Left hindlimb (tissue), 1 donor: ENCODE measurements at places on chromosomes 11 and 22.

DNA sequence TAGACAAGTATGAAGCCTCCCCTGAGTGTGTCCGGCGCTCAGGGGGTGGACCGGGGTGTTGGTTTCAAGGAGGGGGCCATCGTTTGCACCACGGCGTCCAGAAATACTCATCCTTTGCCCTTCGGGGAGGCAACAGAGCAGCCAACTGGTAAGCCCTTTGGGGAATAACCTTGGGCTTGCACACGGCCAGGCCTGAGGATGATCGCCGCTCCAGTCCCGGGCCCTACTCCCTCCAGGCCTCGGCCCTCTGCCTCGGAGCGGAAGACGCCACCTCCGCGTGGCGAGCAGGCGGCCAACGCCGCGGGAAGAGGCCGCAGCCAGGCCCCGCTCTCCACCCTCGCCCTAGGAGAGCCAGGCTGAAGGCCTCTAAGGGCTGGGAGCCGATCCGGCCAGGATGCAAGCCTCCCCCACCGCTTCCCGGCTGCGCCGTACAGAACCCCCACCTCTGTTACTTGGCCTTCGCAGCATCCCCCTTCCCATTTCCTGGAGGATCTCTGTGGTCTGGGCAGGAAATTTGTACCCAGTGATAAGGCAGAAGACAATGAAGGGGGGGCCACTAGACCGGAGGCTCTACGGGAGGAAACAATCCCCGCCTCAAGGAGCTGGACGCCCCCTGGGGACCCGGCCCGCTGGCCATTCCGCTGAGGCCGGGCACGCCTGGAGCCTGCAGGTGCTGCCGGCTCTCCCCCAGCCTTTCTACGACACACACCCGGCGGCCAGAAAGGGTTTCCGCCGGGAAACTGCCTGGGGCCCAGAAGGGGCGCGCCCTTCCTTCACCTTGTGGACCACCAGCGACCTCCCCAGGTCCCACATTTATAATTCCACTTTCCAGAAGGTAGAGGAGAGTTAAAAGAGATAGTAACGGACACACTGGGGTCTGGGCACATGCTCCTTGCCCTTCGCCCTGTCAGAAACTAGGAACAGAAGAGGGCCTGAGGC, 2.6 kb downstream of the ESAM start:
- DNase-seq: no peak

- no peak for DNase-seq
Observed at GRCh38 chr11:17351172-17351509, 459 bp upstream of the NCR3LG1 start.

- DNase-seq: no peak
Observed at GRCh38 chr11:79406376-79406775, 34.5 kb downstream of the TENM4 start.

GRCh38 chr11:73747762-73748161, 13.1 kb downstream of the RAB6A start:
- no peak for DNase-seq

DNA sequence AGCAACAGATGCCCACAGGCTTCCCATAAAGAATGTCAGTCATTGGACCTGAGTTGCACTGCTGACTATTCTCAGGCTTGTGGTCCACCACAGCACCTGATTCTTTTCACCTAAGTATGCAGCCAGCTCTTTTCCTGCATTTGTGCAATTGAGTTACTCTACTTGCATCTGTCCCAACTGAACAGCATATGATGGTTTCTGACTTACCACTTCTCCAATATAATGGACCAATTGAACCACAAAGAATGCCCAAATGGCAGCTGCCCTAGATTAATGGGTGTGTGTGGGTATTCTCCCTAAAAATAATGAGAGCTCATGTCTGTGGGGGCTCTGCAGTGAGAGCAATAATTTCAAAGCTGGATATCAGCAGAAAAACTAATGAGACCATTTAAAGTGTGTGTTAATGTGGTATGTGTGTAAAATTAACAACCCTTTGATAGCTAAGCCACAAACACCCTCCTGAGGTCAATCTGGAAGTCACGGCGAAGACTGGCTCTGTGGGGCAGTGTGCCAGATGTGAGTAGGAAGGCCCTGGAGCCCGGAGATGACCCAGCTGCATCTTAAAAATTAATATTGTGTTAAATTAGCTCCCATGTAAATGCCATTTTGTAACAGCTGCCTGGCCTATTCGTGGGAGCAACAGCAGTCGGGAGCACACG, 43.8 kb downstream of the SC5D start:
- no peak for DNase-seq

- DNase-seq: no peak
Observed at GRCh38 chr22:22398530-22399327, 109.8 kb downstream of the ZNF280B start.

DNA sequence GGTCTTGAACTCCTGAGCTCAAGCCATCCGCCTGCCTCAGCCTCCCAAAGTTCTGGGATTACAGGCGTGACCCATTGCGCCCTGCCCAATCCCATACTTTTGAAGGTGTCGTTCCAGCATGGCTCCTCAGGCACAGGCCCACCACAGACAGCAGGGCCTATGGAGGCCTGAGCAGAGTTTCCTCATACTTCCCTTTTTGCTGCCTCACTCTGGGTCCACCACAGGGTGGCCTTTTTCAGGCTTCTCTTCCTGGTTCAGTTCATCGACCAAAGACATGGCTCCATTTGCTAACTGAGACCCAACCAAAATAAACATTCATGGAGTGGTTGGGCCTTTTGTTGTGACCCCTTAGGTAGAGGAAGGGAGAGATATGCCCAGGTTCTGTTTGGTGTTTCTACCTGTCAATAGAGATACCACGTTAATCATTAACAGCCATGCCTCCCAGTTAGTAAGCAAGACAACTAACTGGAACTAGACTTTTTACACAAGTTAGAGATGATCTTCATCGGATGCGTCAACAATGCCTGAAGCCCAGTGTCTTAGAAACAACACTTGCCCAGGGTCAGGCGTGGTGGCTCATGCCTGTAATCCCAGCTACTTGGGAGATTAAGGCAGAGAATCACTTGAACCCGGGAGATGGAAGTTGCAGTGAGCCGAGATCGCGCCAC, 35.1 kb downstream of the TRIOBP start:
- no peak for DNase-seq

DNA sequence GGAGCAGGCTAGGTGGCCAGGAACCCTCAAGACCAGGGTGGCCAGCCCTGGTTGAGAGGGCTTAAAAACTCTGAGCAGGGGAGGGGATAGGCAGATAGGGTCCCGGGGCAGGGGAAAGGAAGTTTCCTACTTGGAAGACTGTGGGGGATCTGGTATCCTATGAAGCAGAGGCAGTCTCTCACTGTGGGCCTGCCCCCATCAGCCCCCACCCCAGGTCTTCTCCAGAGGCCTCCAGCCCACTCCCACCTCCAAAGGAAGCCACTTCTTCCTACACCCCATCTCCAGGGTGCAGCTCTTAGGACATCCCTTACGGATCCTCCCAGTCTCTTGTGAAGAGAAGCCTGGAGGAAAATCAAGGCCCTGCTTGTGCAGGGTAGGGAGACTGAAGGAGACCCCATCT, 16.3 kb downstream of the SCN4B start:
- no peak for DNase-seq

- no peak for DNase-seq
Observed at GRCh38 chr11:126090452-126090851, 27.8 kb upstream of the CDON start.

GRCh38 chr11:6351782-6352382, 31.6 kb upstream of the CAVIN3 start:
- DNase-seq: no peak

- no peak for DNase-seq
Observed at GRCh38 chr22:34010259-34010658, 90.0 kb upstream of the LARGE1 start.

- peak; percentile 99 for DNase-seq
Observed at GRCh38 chr22:28741785-28742561, at the start of the genes CHEK2 and HSCB. CHEK2 (minus strand) TSS chr22:28741820; CDS start chr22:28734721, 7,099 bp downstream. HSCB (plus strand) TSS chr22:28742039; CDS start chr22:28742096, 57 bp downstream.

GRCh38 chr11:128738942-128739341, 45.1 kb downstream of the FLI1 start:
- no peak for DNase-seq

GRCh38 chr11:105046898-105047579, 1.9 kb upstream of the CARD16 start:
- no peak for DNase-seq

- no peak for DNase-seq
Observed at GRCh38 chr22:27443306-27443705, 358.2 kb downstream of the MN1 start.

DNA sequence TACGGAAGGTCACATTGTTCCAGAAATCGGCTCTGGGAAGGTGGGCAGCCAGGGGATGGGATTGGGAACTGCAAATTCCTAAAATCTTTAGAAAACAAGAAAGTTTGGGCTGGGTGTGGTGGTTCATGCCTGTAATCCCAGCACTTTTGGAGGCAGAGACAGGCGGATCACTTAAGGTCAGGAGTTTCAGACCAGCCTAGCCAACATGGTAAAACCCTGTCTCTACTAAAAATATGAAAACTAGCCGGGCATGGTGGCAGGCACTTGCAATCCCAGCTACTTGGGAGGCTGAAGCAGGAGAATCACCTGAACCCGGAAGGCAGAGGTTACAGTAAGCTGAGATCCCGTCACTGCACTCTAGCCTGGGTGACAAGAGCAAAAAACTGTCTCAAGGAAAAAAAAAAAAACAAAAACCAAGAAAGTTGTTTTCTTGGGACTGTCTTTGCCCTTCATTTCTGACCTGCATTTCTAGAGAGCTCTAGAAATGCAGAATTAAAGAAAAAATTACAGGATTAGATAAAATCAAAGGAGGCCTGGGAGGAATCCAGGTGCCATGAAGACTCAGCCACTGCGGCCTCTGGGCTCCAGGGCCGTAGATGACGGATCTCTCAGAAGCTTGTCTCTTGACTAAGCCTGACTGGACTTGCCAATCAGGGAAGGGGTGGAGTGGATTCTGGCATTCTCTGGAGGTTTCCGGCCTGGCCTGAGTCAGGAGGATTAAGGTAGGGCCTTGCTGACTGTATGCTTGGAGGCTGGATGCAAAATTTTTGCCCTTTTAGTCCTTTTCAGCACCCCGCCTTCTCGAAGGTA, 5.3 kb upstream of the MALAT1 start:
- DNase-seq: peak; percentile 74

- DNase-seq: no peak
Observed at GRCh38 chr11:103806130-103806895, 230.1 kb upstream of the DDI1 start.

GRCh38 chr22:27331526-27332281, 469.9 kb downstream of the MN1 start:
- no peak for DNase-seq

DNA sequence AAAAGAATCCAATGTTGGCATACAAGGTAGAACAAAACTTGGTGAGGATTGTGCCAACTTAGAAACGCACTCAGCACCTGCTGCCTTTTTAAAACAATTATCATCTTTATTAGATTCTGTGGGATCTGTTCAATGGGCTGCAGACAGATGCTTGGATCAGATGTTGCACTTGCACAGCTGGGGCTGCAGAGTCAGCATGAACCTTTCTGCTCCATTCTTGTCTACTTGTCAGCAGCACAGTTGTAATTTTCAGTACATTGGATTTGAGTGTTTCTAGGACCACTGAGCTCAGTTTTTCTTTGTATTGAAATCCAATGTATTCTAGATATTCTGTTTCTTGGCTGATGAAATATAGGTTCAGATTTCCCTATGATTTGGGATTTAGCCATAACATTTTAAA, 164.5 kb downstream of the LUZP2 start:
- DNase-seq: no peak

DNA sequence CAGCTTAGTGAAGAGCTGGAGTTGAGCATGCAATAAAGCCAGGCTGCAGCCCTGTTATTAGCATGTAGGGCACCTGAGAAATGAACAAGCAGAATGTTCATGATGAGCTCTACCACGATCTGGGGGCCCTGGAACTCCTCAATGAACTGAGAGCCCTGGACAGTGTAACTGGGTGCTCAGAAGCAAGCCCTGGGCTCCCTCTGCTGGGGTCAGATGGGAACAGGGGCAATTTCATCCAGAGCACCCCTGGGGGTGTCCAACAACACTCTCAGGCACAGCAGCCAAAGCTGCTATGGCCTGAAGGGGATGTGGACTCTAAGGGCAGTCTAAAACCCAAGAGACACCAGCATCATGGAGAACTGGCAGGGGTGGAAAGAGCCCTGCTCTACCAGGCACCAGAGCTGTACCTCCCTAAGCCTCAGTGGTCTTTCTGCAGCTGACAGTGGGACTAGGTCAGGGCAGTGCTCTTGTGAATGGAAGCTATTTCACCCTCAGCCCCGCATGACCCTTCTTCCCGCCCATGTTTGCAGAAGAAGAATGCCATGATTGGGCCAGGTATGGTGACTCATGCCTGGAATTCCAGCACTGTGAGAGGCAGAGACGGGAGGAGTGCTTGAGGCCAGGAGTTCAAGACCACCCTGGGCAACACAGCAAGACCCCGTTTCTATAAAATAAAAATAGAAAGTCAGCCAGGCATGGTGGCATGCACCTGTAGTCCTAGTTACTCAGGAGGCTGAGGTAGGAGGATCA, 28.9 kb downstream of the THOC5 start:
- no peak for DNase-seq

DNA sequence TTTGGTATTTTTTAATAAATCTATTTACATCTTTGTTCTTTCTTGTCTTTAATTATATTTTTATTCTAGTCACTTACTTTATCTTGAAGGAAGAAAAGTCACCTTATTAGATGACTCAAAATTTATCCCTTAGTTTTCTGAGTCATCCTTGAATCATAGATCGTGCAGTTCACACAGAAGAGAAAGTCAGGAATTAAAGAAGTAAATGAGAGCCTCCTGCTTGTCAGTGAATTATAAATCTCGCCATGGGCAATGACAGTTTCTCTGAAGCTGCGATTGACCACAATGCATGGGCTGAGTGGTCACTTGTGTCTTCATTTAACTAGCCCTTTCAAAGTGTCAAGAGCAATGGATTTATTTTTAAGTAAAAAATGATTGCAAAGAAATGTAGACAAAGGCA, 91.2 kb downstream of the LUZP2 start:
- DNase-seq: no peak

- DNase-seq: no peak
Observed at GRCh38 chr11:62706850-62707247, 375 bp downstream of the BSCL2 start.

DNA sequence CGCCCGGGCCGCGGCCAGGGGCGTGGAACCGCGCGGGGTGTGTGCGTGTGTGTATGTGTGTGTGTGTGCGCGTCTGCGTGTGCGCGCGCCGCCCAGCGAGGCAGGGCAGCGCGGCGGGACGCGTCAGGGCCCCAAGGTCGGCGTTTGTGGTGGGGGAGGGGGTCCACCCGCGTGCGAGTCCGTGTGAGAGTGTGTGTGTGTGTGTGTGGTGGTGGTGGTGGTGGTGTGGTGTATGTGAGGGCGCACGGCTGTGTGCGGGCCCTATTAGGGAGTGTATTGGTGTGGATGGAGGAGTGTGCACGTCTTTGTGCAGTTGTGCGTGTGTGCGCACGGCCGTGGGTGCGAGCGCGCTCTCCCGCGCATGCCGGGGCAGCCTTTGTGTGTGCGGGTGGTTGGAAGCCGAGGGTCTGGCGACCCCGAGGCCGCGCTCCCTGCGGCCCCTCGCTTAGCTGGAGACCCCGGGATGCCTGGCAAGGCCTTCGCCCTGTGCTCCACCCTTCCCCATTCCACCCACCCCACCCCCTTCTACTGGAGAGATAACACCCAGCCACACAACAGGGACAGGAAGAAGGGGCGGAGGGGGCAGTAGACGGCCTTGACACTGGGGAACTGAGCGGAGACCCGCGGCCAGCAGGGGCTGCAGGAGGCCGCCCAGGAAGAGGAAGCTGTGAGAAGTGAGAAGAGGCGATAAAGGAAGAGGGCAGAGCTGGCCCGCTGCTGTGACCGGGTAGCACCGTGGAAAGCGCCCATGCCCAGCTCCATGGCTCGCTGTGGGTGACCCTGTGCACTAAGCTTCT, 528 bp upstream of the ARRB1 start:
- DNase-seq: peak; percentile 72

GRCh38 chr11:41659985-41660384, 200.5 kb upstream of the LRRC4C start:
- DNase-seq: no peak
